ENCODE measurements at places on chromosomes 16 and 17. TPM values are rescaled to one million over a fixed set of nuclear protein-coding genes. Genes with fewer than 3 reads are reported as not detected.

The CALB2 gene
- not detected for total RNA-seq

The DUSP3 gene
- 8.1 TPM for total RNA-seq

The FAM117A gene
- total RNA-seq = 71.9 TPM

The CHD9NB gene
- total RNA-seq = not detected

The PTGES3L gene
- not detected for total RNA-seq

The KRT14 gene
- not detected for total RNA-seq
